B cell (primary cell): ENCODE measurements at places on chromosomes 6 and 20.
A peak's percentile ranks its signal among the peaks of the same experiment; 100 is the strongest.

DNA sequence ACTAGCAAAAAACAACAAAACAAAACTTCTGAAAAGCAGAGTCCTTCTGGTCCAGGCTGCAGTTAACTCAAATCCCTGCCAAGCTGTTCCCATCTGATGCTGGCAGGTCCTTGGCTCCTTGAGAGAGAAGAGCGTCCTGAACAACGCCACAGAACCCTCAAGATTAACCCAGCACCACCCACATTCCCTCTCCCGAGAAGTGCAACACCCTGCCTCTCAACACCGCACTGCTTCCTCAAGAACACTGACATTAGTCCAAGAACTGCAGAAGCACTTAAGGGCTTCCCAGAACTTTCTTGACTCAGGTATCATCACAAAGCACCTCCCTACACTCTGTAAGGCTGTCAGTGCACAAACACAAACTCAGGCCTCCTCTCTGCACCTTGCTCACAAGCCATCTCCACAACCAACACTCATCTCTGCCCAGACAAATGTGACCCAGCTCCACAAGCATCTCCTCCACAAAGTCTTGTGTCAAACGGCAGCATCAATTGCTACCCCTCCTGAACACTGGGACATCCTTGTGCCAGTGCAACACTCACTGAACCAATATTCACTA, 7.5 kb downstream of the MRPL14 start:
- DNase-seq, result no peak

- no peak for DNase-seq
Measured at GRCh38 chr20:44850837-44851236, 34.7 kb upstream of the YWHAB start.

DNA sequence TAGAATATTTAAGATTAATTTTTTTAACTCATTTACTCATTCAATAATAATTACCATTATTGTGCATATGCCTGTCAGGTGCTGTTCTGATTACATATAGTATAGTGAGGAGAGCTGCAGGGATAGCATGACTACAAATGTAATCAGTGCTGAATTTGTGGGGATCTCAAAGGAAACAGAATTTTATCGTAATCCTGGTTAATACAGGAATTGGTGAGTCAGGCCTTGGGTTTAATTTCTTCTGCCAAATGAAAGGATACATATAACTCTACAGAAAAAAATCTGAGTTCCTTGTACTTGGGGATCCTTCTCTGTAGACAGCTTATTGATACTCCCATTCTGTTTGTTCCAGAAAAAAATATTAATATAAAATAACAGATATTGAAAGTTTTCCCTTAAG, 297.2 kb downstream of the GJA1 start:
- no peak for DNase-seq

- DNase-seq, result no peak
Measured at GRCh38 chr20:5748246-5748645, 2.0 kb upstream of the SHLD1 start.

DNA sequence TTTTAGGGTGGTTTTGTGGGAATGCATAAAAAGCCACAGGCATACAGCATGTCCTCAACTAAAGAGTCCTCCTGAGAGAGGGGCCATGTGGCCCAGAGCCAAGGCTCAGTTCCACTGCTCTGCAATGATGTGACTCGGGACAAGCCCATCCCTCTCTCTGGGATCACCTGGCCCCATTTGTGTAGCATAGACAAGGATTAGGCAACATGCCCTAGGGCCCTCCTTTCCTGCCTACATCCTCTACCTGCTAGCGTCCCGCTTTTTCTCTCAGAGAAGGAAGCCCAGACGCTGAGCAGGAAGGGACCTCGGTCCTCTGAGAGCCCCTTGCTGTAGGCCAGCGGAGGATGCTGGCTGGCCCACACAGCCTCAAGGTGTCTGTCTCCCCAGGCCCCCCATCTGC, 8.8 kb downstream of the TGM2 start:
- no peak for DNase-seq

GRCh38 chr6:131954775-131955107, 3.6 kb upstream of the CCN2 start:
- no peak for DNase-seq

DNA sequence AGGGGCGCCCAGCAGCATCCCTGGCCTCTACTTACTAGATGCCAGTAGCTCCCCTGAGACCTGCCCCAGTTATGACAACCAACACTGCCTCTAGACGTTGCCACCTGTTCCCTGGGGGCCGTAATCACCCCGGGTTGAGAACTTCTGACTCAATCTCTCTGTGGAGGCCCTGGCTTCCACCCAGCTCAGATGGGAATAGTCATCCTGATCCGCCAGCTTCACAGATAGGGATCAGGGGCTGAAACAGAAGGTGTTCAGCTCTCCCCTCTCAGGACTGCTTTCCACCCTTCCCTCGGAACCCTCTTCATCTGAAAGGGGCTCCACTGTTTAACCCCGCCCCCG, 3.3 kb downstream of the CAPN11 start:
- DNase-seq, result no peak

DNA sequence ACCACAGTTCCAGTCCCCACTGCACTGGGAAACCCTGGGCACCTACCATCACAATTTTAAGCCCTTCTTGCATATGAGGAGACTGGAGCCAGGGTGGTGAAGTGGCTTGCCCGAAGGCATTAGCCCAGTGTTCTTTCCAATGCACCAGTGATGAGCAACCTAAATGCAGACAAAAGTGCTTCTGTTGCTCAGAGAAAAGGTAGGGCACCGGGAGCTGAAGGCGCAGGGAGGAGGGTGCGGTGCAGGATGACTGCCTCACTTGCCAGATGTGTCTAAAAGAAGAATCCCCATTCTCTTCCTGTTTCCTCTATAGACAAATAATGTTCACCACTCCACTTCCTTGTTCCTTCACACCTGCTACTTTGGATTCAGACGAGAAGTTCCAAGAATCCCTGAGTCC, 86.5 kb downstream of the QRSL1 start:
- DNase-seq, result peak; percentile 58

GRCh38 chr6:91164105-91164504, 577.2 kb upstream of the MAP3K7 start:
- no peak for DNase-seq

- DNase-seq, result no peak
Measured at GRCh38 chr6:148620579-148621298, 126.1 kb upstream of the UST start.

DNA sequence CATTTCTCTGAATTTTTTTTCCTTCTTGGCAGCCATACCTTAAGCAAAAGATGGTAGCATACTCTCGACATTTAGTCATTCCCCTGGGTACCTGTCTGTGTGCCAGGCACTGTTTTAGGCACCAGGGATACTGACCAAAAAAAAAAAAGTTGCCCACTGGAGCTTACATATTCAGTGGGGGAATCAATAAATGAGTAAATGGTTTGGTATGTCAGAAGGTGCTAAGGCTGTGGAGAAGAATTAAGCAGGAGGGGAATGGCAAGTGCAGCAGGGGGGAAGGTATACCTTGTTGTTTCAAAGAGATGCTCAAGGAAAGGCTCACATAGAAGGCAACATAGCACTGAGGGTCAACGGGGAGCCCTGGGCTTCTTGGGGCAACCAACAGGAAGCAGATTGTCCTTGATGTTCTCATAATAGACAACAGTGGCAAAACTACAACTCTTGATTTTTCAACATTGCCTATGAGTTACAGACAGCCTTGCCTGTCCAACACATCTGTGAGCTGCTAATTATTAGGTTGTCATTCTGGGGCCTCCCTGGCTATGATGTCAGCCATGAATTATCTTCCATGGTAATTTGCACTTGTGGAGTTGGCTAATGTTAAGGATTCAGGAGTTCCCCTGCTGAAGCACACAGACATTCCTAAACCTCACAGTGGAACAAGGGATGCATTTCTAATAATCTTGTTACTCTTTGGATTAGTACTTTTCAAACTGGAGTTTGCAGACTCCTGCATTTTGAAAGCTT, 19.6 kb downstream of the NT5E start:
- DNase-seq, result no peak

- no peak for DNase-seq
Measured at GRCh38 chr6:16930432-16930831, 169.2 kb upstream of the ATXN1 start.

- DNase-seq, result peak; percentile 26
Measured at GRCh38 chr6:100463630-100464161, 1.0 kb downstream of the SIM1 start.

DNA sequence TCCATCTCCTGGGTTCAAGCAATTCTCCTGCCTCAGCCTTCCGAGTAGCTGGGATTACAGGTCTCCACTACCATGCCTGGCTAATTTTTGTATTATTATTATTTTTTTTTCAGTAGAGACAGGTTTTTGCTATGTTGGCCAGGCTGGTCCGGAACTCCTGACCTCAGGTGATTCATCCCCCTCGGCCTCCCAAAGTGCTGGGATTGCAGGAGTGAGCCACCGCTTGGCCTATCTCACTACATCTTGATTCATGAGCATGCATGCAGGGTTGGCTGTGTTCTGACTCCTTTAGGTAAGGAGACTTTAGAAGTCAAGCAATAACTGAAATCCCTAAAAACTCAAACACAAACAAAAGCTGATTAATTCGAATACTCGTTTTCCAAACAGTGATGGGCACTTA, 80.9 kb downstream of the GJA1 start:
- no peak for DNase-seq

- DNase-seq, result peak; percentile 76
Measured at GRCh38 chr20:57483287-57484050, 41.5 kb downstream of the CTCFL start.

DNA sequence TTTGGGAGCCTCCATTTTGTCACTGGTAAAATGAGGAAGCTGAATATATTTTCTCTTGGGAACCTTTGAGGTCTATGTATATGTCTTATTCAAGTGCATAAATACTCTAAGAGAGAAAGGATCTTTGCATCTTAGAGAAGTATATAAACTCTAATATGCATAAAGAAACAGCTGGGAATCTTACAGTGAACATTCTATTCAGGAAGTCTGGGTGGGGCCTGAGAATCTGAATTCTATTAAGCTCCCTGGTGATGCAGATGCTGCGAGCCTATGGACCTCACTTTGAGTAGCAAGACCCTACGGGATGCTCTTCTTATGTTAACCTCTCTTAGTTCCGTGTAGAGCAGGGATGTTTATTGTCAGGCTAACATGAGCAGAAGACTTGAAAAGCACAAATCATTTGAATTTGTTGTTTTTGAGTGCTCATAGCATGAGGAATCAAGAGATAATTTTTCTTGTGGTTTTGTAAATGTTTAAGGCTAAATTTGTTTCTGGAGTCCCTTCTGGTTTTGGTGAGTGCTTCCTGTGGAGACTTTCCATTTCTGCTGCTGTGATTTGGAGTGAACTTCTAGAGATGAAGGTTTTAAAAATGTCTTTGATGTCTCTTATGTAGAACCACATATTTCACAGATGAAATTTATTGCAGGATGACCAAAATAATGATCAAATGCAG, 281.2 kb upstream of the JAG1 start:
- no peak for DNase-seq

- DNase-seq, result no peak
Measured at GRCh38 chr20:59039233-59039632, 3.4 kb downstream of the PRELID3B start.

DNA sequence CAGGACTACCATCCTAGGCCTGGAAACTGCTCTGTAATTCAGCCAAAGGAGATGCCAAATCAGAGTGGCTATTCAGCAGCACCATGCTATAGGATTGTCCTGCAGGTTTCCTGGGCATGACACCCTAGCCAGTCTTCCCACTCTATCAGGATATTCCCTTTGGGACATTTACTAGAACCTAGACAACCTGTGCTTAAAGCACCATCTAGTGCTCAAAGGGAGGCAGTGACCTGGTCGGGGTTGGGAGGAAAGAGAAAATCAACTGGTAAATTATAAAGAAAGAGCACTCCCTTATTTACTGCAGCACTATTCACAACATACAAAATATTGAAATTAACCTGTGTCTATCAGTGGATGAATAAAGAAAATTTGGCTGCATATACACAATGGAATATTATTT, 67.2 kb upstream of the SMLR1 start:
- no peak for DNase-seq

GRCh38 chr6:70849348-70850069, 107.4 kb downstream of the B3GAT2 start:
- DNase-seq, result no peak

GRCh38 chr6:118893064-118893806, 717 bp upstream of the ASF1A start:
- no peak for DNase-seq

DNA sequence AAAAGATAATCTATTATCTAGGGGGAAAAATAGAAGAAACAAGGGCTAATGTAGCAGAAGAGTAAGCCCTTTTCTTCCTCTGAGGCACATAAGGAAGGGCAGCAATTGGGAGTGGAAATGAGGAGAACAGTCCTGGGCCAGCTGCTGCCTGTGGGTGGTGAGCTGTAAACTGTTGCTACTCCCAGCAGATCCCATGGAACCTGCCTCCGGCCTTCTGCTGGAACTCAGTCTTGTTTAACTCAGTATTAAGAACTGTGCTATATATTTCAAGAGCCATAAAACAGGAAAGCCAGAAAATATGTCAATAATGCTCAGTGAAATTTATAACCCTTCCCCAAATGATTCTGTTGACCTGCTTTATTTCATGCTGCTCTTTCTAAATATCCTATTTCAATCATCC, 464.2 kb downstream of the COL12A1 start:
- DNase-seq, result no peak

- no peak for DNase-seq
Measured at GRCh38 chr6:128364766-128365519, 155.5 kb downstream of the PTPRK start.

- no peak for DNase-seq
Measured at GRCh38 chr20:62656197-62656918, 14.1 kb downstream of the SLCO4A1 start.

GRCh38 chr6:9851541-9852380, 563.1 kb downstream of the TFAP2A start:
- no peak for DNase-seq

- no peak for DNase-seq
Measured at GRCh38 chr20:46463852-46464251, 49.5 kb downstream of the ZNF334 start.

GRCh38 chr6:41331401-41332150, 3.8 kb upstream of the NCR2 start:
- DNase-seq, result no peak

GRCh38 chr6:106141441-106142237, 55.5 kb downstream of the PRDM1 start:
- peak; percentile 53 for DNase-seq
